Spleen (tissue), 13 donors: ENCODE measurements at places on chromosomes 16 and 17. TPM values are rescaled to one million over a fixed set of nuclear protein-coding genes. Genes with fewer than 3 reads are reported as not detected.

GRCh38 chr16:30445149-30445407, 596 bp downstream of the SEPHS2 start:
- peaks cover 44% of the 10 kb centered on the region for H3K4me1 ChIP-seq
- H3K27me3 ChIP-seq = no peaks in the 10 kb centered on the region
- no peak for DNase-seq
- H3K36me3 ChIP-seq = no peaks in the 10 kb centered on the region

DNA sequence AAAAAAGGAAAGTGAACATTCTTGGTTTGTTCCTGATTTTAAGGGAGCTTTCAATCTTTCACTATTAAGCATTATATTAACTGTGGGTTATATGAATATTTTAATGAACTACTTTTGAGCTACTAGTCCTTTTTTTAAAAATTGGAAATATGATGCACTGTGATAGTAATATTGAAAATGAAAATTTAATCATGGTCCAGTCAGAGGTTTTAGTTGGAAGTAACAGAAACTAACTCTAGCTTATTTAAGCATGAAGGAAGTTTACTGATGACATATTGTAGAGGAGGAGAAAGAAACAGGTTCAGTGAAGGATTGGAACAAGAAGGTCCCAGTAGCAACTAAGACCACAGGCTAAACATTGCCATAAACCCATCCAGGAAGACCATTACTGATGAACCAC, 20.8 kb upstream of the TMIGD1 start:
- H3K4me3 ChIP-seq = no peak overlapping the region
- no peaks in the 10 kb centered on the region for H3K36me3 ChIP-seq
- no peak overlapping the region for H3K27ac ChIP-seq
- H3K27me3 ChIP-seq = no peaks in the 10 kb centered on the region

Gene PHLPP2
- 8.7 TPM for total RNA-seq

GRCh38 chr17:2179615-2180295, 123.8 kb downstream of the SMG6 start:
- no peaks in the 10 kb centered on the region for H3K27me3 ChIP-seq
- H3K36me3 ChIP-seq = peaks cover 12% of the 10 kb centered on the region
- peaks cover 82% of the 10 kb centered on the region for H3K4me1 ChIP-seq
- no peak overlapping the region for H3K4me3 ChIP-seq
- no peak for DNase-seq

DNA sequence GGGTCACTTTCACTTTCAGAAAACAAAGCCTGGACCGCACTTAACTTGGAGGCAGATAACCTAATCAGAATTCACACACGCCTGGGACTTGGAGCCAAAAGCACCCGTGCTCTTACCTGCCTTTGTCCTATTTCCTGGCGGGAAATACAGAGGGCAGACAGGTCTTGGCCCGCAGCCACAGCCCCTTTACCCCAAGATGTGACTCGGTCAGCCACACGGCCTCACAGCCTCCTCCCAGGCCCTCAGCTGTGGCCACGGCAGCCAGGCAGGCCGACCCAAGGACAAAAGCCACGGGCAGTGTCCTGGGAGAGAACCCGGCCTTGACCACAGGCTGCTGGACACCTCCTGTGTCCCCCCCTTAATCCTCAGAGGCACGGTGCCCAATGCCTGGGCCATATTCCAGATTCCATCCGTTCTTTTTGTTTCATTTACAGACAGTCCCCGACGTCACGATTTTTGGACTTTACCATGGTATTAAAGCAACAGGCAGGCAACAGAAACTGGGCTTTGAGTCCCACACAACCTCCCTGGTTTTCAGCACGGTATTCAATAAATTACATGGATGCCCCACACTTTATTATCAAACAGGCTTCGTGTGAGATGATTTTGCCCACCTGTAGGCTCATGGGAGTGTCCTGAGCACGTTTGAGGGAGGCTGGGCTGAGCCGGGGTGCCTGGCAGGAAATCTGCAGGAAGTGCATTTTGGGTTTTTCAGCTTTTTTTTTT, 30.1 kb upstream of the GAA start:
- no peaks in the 10 kb centered on the region for H3K36me3 ChIP-seq
- DNase-seq = no peak
- peaks cover 46% of the 10 kb centered on the region for H3K4me1 ChIP-seq
- peak overlapping the region; percentile 28 for H3K4me3 ChIP-seq
- H3K27ac ChIP-seq = peak overlapping the region; percentile 83

Gene SPN
- total RNA-seq = 42.5 TPM

Gene ITGAD
- total RNA-seq = 6.7 TPM

Gene SMIM36
- total RNA-seq = not detected
